Stimulated activated CD8-positive, alpha-beta memory T cell treated with anti-CD3 and anti-CD28 coated beads, Interleukin-7, amount 100 ng/mL, for 24 hours (primary cell): ENCODE measurements at places on chromosomes 12 and 14.

DNA sequence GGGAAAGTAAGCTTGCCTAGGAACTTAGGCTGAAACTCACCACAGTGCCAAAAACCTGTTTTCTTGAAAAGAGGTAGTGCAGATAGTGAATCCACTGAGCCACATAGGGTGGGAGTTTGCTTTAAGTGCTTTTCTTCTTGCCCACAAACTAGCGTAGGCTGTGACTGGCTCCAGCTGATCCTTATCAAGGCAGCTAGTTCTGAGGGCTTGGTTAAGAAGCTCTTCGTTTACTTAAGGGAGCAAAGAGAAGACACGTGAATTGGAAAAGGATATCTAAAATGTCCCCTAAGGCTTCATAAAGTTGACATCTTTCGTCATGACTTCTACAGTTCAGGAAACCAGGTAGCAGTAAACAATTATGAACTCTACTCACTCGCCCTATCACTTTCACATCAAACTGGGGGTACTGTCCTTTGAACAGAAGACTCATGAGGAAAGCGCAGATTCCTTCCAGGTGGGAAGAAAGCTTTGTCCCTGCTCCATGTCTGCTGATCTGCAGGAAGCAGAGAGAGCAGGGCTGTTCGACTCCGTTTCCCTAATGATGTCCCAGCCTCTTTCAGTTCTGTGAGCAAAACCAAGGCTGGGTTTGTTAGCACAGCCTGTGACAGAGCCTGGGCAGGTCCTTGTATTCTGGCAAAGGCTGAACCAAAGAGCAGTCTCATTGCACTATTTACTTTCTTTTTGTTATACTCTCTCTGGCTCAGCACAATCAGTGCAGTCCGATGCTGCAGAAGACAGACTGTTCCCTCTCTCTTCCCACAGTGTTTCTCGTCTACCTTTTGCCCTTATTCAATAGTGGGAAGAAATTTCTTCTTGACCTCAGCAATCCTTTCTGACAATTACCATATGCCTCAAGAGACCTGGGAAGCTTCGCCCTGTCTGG lies 93.5 kb upstream of the ETV6 start:
- no peak for DNase-seq

DNA sequence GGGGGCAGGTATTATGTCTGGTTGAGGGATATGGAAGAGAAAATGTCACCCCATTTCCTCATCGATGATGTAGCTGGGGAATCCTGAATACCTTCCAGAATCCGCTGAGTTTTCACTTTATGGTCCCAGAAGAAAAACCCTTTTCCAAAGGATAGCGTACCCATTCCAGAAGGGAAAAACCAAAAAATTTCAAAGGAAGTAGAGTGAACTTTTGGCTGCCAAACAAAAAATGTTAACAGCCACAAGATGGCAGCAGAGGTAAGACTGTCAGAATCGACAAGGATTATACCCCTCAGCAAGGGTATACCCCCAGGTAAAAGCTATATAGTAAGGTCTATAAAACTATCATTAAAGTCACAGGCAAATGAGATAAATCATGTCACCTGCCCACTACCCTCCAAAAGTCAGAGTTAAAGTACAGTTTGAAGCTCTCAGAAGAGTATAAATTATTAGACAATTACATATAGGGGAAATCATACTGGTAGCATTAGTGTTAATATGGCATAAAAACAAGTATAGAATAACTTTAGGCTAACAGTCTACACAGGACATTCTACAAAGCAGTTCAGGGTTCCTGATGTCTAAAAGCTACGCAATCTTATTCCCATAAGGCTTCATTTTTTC lies 18.0 kb downstream of the ACIN1 start:
- DNase-seq, result no peak

DNA sequence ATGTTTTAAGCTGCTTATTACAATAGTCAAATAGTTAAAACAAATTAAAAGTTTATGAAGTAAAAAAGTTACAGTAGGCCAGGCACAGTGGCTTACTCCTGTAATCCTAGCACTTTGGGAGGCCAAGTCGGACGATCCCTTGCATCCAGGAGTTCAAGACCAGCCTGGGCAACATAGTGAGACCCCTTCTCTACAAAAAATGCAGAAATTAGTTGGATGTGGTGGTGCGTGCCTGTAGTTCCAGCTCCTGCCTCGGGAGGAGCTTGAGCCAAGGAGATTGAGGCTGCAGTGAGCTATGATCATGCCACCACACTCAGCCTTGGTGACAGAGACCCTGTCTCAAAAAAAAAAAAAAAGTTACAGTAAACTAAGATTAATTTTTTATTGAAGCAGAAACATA lies 142.6 kb downstream of the MIPOL1 start:
- no peak for DNase-seq

DNA sequence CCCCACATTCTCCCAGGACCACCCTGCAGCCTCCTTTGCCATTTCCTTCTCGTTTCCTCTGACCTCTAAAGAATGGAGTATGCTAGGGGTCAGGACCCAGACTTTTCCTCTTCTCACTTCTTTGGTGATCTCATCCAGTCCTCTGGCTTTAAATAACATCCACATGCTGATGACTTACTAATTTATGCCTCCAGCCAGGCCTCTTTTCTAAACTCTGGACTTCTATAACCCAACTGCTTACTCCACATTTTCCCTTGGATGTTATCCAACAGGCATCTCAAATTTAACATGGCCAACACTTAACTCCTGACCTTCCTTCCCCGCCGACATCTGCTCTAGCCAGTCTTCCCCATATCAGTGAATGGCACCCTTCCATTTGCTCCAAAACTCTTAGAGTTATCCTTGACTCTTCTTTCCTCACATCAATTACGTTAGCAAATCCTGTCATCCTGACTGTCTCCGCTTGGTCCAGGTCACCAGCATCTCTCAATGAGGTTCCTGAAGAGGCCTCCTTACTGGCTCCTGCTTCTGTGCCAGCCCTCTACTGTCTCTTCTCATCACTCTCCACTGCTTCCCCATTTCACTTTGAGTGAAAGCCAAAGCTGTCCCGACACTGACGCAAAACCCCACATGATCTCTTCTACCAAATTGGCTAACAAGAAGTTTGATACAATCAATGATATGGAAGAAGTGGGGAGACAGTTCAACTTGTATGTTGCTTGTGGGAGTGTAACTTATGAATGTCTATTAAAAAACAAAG lies 42.7 kb downstream of the TMBIM6 start:
- no peak for DNase-seq

DNA sequence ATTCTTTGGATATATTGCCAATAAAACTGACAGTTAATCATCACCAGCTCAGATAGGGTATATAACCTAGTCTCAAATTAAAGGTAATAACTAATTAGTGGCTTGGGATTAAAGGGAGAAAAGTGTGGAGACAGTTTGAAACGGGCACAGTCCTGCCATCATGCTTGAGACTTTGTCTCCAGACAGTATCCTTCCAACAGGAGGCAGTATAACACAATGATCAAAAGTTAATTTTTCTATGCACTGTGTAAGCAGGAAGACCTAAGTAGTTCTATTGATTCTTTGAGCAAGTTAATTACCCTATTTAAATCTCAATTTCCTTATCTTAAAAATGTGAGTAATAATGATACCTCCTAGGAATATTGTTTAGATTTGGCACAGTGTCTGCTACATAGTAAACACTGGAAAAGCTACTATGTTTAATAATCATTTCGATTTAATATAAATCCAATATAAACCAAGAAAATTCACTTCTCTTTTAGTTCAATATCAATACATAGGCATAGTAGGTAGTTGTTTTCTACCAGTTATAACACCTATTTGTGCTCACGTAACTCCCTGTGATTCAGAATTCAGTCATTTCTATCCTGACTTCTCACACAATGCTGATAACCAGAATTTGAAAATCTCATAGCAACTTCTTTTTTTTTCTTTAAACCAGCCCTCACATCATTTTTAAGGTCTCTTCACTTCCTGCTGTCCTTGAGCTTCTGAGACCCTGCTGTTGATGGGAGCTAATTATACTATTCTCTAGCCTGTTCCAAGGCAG lies 53.7 kb downstream of the GALNT4 start:
- no peak for DNase-seq

GRCh38 chr12:13100605-13100881 lies 2.9 kb downstream of the GSG1 start:
- no peak for DNase-seq

- no peak for DNase-seq
Observed at GRCh38 chr12:68976395-68976841, 43.4 kb upstream of the CPM start.

GRCh38 chr12:123396954-123397353 lies 13.0 kb downstream of the KMT5A start:
- DNase-seq, result no peak

- DNase-seq, result no peak
Observed at GRCh38 chr14:72545411-72546311, 348.2 kb downstream of the DPF3 start.

DNA sequence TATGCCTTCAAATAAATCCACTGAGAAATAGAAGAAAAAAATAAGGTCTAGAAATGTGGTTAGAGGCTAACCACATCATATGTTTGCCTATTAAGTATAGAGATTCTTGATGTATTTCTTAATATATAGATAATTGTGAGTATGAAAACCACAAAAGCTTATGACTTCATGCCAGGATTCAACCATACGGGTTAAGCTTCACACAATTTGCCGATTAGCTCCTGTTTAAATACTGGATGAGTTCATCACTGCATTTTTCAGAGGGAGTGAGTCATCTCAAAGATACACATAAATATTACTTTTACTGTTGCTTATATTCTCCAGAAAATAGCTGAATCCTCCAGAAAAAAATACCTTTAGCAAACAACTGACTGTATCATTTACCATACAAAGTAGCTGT lies 79.6 kb downstream of the RPL10L start:
- DNase-seq, result no peak

DNA sequence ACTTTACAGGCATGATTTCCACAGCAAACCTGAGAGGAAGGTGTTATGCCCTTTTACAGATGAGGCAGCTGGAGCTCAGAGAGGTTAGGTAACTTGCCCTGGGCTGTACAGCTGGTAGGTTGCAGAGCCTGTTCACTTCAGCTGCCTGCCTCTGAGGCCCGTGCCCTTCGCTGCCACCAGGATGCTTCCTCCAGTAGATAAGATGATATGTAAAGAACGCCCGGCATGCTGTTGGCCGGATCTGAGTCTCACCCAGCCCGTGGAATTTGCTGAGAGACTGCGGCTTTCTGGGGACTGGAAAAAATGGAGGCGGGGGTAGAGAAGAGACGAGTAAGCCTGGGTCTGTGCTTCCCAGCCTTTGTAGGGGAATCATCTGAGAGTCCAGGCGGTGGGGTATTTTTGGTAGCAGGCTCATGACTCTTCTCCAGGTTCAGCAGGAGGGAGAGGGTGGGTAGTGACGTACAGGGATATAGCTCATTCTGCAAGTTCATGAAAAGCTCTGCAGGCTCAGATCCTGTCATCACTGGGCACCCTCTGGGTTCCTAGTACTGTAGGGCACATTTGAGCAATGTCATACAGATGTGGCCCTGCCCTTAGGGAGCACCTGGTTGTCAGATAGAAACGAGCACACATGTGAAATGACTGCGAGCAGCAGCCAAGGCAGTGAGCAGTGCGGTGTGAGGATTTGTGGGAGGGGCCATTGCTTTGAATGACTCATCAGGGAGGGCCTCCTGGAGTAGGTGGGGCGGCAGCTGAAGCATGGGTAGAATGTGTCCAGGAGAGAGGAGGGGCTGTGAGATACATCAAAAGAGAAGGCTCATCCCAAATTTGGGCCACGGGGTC lies 159.4 kb downstream of the TSPAN9 start:
- DNase-seq, result no peak

- DNase-seq, result no peak
Observed at GRCh38 chr14:24988760-24989159, 61.2 kb downstream of the STXBP6 start.

DNA sequence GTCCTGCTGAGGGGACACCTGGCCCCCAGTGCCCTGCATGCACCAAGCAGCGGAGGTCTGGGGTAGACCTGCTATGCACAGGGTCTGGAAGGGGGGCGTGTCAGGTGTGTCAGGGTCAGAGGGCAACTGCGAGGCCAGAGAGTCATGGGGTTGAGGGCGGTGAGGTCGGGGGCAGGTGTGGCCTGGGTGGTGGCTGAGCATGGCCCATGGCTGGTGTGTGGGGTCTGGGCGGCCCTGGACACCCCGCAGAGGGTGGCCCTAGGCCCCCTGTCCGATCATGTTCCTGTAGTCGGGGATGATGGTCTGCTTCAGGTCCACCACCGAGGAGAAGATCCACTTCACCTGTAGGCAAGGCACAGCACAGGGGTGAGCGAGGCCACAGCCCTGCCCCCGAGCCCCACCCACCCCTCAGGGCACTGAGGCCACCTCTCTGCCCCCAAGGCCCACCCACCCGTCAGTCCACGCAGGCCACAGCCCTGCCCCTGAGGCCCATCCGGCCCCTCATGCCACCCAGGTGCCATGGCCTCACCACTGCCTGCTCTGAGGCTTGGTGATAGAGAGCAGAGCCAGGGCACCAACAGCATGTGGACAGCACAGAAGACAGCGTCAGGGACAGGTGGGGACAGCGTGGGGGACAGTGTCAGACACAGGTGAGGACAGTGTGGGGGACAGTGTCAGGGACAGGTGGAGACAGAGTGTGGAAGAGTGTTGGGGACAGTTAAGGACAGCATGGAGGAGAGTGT lies 211.3 kb downstream of the TMEM121 start:
- no peak for DNase-seq

- no peak for DNase-seq
Observed at GRCh38 chr12:112755507-112755906, 36.0 kb upstream of the RPH3A start.

- no peak for DNase-seq
Observed at GRCh38 chr12:124433147-124433874, 134.1 kb downstream of the NCOR2 start.

DNA sequence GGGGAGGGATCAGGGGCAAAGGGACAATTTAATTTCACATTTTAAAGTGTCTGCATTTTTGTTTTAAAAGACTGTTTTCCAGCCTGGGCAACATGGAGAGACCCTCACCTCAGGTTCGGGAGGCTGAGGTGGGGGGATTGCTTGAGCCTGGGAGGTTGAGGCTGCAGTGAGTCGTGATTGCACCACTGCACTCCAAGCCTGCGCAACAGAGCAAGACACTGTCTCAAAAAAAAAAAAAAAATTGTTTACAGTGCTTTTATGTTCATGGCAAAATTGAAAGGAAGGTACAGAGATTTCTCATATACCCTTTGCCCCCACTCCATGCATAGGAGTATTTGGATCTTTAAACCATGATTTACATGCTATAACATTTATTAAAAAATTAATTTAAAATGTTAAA lies 16.4 kb upstream of the HVCN1 start:
- no peak for DNase-seq
